Activated T-cell treated with anti-CD3 and anti-CD28 coated beads, Interleukin-2, amount 50 U/mL, for 72 hours (primary cell): ENCODE measurements at places on chromosomes 2 and 18. TPM values are rescaled to one million over a fixed set of nuclear protein-coding genes. Genes with fewer than 3 reads are reported as not detected.

- H3K4me3 ChIP-seq, result peak overlapping the region; percentile 76
- peak; percentile 16 for DNase-seq
- peak overlapping the region; percentile 33 for H3K27ac ChIP-seq
- H3K36me3 ChIP-seq, result peaks cover 2% of the 10 kb centered on the region
- H3K4me1 ChIP-seq, result peaks cover 53% of the 10 kb centered on the region
Measured at GRCh38 chr2:170820757-170821530, 4.3 kb downstream of the GAD1 start.

The POTEF gene
- total RNA-seq, result not detected

- H3K27me3 ChIP-seq, result no peaks in the 10 kb centered on the region
- H3K4me3 ChIP-seq, result no peak overlapping the region
- peak; percentile 18 for DNase-seq
- H3K36me3 ChIP-seq, result peaks cover 13% of the 10 kb centered on the region
- H3K4me1 ChIP-seq, result peaks cover 57% of the 10 kb centered on the region
Measured at GRCh38 chr2:113847144-113847543, 42.7 kb upstream of the ACTR3 start.

DNA sequence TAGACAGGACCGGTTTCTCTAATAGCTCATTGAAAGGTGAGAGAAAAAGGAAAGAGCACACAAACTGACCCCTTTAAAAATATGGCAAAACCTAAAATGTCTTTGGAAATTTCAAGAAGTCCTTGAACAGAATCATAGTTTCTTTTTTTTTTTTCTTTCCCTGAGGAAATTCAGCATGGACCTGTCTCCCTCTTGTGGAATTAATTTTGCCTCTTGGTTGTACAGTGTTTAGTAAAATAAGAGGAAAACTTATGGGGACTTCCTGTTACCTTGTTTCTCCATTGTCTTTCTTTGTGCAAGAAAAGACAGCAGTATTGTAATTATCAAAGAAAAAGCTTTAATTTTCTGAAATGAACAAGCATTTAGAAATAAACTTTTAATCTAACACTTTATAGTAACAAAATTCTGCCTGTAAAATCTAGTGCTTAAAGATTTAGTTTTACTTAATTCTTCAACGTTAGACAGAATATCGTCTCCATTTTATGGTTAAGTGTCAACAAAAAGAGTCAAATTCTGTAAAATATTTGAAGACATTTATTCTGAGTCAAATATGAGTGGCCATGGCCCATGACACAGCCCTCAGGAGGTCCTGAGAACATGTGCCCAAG lies 176.3 kb upstream of the NABP1 start:
- H3K4me1 ChIP-seq, result no peaks in the 10 kb centered on the region
- peaks cover 14% of the 10 kb centered on the region for H3K27me3 ChIP-seq
- no peaks in the 10 kb centered on the region for H3K36me3 ChIP-seq
- no peak for DNase-seq
- H3K4me3 ChIP-seq, result no peak overlapping the region

- DNase-seq, result no peak
- H3K36me3 ChIP-seq, result no peaks in the 10 kb centered on the region
- no peak overlapping the region for H3K27ac ChIP-seq
- H3K27me3 ChIP-seq, result no peaks in the 10 kb centered on the region
Measured at GRCh38 chr2:151544449-151544848, 134.7 kb downstream of the RIF1 start.

DNA sequence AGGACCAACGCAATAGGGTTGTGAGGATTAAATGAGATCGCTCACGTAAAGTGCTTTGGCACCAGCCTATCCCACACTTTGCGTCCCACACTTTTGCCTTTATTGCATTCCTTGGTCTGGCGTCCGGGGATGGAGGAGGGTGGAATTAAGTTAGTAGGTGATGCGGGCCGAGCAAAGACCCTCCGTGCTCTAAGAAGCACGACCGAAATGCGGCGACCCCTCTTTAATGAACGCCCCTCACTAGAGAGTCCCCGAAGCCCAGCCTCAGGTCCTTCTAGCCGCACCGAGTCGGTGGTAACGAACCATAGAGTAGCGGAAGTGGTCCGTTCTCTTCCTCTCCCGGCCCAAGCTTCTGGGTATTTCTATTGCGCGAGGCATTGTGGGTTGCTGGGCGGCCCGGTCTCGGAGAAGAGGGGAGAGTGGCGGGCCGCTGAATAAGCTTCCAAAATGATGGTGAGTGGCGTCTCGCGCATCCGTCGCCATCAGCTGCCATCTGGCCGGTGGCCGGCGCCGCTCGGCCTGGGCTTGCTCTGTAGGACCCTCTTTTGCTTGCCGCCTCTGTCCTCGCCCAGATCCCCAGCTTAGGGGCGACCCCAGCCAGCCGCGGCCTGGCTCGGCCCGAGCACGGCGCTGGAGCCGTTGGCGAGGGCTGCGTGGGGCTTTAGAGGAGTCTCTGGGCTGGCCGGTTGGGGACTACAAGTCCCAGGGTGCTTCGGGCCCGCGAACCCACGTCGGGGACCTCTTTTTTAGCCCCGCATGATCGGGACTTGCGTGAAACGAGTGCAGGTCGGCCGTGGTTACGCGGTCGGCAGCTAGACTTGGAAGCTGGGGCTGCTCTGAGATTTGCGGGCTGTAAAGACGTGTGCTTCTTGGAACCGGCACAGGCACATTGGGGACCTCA lies at the start of gene CCT7:
Gene CCT7 (plus strand): TSS at position 377 of the 901 bp plus-strand sequence. CDS start 71 bp downstream, at position 448.
- H3K36me3 ChIP-seq, result peaks cover 7% of the 10 kb centered on the region
- DNase-seq, result peak; percentile 91
- H3K27ac ChIP-seq, result peak within 1 kb of the TSS; percentile 96
- H3K4me1 ChIP-seq, result peaks cover 41% of the 10 kb centered on the region
- H3K27me3 ChIP-seq, result no peaks in the 10 kb centered on the region

- H3K27ac ChIP-seq, result no peak overlapping the region
- H3K4me3 ChIP-seq, result no peak overlapping the region
- H3K27me3 ChIP-seq, result peaks cover 13% of the 10 kb centered on the region
Measured at GRCh38 chr2:153461453-153461852, 17.1 kb downstream of the RPRM start.

The CACNB4 gene
- 0.56 TPM for total RNA-seq

The VWA3B gene
- 0.19 TPM for total RNA-seq

DNA sequence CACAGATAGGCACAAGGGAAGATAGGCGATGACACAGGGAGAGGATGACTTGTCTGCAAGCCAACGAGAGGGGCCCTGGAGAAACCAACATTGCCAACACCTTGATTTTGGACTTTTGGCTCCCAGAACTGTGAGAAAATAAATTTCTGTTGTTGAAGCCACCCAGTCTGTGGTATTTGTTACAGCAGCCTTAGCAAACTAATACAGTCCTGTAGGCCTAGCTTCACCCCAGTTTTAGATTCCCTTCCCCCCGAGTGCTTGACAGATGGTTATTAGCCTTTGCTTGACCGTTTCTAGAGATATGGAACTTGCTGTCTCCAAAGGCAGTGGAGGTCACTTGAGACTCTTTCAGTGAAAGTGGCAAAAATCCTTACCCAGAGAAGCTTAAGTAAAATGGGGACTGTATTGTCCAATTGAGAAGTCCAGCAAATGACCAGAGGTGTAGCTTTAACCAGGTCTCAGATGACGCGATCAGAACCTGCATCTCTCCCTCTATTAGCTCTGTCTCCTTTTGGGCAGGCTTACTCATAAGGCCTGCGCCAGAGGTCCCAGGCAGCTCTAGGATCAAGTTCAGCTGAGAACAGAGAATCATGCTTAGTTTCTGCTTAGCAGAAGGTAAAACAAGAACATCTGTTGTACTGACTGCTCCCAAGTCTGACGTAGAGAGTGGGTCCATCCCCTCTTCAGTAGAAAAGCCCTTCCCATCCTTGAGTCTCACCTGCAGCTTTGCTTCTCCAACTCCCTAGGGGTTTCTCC lies 50.4 kb downstream of the MFSD6 start:
- H3K36me3 ChIP-seq, result peaks cover 8% of the 10 kb centered on the region
- peaks cover 23% of the 10 kb centered on the region for H3K4me1 ChIP-seq
- H3K27ac ChIP-seq, result no peak overlapping the region
- no peaks in the 10 kb centered on the region for H3K27me3 ChIP-seq
- no peak for DNase-seq
- H3K4me3 ChIP-seq, result no peak overlapping the region

The PER2 gene
- 12.4 TPM for total RNA-seq

- H3K36me3 ChIP-seq, result peaks cover 2% of the 10 kb centered on the region
- H3K4me3 ChIP-seq, result peak within 1 kb of the TSS; percentile 95
- H3K27me3 ChIP-seq, result no peaks in the 10 kb centered on the region
- H3K27ac ChIP-seq, result peak within 1 kb of the TSS; percentile 98
- peaks cover 54% of the 10 kb centered on the region for H3K4me1 ChIP-seq
Measured at GRCh38 chr18:8608795-8609658, at the start of gene RAB12. Gene RAB12, plus strand, starts transcription at chr18:8609437. Its CDS starts 3 bp downstream, at chr18:8609440.

- no peaks in the 10 kb centered on the region for H3K36me3 ChIP-seq
- H3K27ac ChIP-seq, result no peak overlapping the region
- no peak for DNase-seq
- H3K4me1 ChIP-seq, result peaks cover 6% of the 10 kb centered on the region
Measured at GRCh38 chr2:199663157-199663556, 187.8 kb downstream of the FTCDNL1 start.

GRCh38 chr2:201969938-201970785 lies 63.5 kb upstream of the FZD7 start:
- H3K4me3 ChIP-seq, result no peak overlapping the region
- H3K27ac ChIP-seq, result no peak overlapping the region
- no peak for DNase-seq
- H3K27me3 ChIP-seq, result no peaks in the 10 kb centered on the region
- no peaks in the 10 kb centered on the region for H3K36me3 ChIP-seq

The SERPINB11 gene
- total RNA-seq, result not detected

GRCh38 chr2:234025466-234025865 lies 25.0 kb upstream of the SPP2 start:
- H3K36me3 ChIP-seq, result no peaks in the 10 kb centered on the region
- no peak for DNase-seq
- H3K4me1 ChIP-seq, result peaks cover 23% of the 10 kb centered on the region
- peak overlapping the region; percentile 77 for H3K4me3 ChIP-seq
- no peak overlapping the region for H3K27ac ChIP-seq

The GALNT14 gene
- total RNA-seq, result 0.67 TPM

DNA sequence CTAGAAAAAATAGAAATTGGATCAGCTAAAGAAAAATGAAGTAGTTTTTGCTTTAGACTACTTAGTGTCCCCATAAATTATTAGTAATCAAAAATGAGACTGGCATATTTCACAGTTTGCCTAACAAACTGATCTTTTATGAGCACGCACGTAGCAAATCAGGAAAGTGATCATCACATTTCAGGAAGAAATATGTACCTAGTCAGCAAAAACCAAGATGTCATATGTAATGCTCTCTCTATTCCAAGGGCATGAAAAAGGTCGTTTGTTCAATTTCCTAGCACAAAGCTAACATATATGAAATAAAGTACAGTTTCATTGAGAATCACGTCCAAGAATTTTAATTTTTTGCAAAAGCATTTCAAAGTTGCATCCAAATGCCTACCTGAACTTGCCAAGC lies 600.4 kb upstream of the CHAC2 start:
- no peaks in the 10 kb centered on the region for H3K27me3 ChIP-seq
- DNase-seq, result no peak
- H3K4me1 ChIP-seq, result no peaks in the 10 kb centered on the region
- no peaks in the 10 kb centered on the region for H3K36me3 ChIP-seq
- no peak overlapping the region for H3K27ac ChIP-seq
- H3K4me3 ChIP-seq, result no peak overlapping the region

- peak overlapping the region; percentile 90 for H3K27ac ChIP-seq
- no peaks in the 10 kb centered on the region for H3K27me3 ChIP-seq
- H3K36me3 ChIP-seq, result peaks cover 1% of the 10 kb centered on the region
- DNase-seq, result no peak
- H3K4me1 ChIP-seq, result peaks cover 77% of the 10 kb centered on the region
- H3K4me3 ChIP-seq, result peak overlapping the region; percentile 95
Measured at GRCh38 chr18:24016643-24017042, 2.1 kb downstream of the TTC39C start.

DNA sequence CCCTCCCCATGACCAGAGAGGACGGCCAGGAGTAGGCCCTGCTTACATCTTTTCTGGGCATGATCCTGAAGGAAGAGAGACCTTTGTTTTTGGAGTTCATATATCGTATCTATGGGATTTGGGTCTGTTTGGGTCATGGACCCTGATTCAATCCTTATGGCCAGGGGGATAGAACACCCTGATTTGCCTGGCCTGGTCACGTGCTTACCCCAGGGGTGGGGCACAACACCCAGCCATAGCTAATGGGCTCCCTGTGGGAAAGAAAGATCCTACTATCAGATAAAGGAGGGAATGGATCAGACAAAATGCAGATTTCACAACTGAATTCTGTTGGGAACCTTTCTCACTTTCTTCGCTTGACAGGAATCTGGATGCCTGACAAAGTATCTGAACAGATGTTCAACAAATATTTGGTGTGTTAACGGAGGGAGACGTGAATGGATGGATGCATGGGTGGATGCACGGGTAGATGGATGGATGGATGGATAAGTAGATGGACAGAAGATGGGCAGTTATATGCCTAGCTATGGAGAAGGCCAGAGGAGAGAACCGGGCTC lies 155.9 kb downstream of the KLHL29 start:
- no peaks in the 10 kb centered on the region for H3K27me3 ChIP-seq
- H3K4me3 ChIP-seq, result no peak overlapping the region
- H3K27ac ChIP-seq, result no peak overlapping the region
- no peaks in the 10 kb centered on the region for H3K36me3 ChIP-seq

DNA sequence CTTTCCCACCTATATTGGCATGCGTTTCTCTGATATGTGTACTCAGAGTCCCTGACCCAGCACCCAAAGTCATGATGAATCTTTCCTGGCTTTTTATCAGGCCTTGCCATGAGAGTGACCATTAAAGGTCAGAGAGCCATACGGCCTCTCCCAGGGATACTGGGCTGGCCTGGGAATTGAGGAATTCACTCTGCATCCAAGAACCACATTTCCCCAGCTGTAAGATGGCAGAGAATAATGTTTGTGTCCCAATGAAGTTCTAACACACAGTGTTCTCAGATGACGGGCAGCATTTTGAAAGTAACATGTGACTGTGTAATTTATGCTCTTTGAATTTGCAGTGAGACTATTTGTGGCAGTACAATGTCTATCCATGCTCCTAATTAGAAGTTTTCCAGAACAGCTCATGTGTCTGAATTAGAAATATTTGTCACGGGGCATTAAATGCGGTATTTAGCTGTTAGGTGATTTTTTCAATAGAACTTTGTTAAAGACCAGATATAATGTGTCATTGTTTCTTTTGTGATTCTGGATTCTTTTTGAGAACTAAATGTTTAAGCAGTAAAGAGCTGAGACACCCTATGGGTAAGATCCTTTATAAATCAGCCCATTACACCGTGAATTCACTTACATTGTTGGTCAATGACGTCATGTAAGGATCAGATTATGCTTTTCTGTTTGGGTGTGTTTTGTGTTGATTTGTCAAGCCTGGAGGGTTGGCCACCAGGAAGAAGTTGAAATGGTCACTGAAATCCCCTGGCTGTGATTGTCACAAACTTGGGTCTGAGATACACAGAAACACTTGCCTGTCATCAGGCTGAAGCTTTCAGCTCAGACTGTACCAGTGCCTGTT lies 7.3 kb upstream of the SLC3A1 start:
- no peak overlapping the region for H3K27ac ChIP-seq
- H3K27me3 ChIP-seq, result no peaks in the 10 kb centered on the region
- H3K36me3 ChIP-seq, result no peaks in the 10 kb centered on the region
- DNase-seq, result no peak

The MC4R gene
- total RNA-seq, result not detected

The DSG4 gene
- total RNA-seq, result not detected
